ENCODE measurements at places on chromosomes 3 and 15.

GRCh38 chr3:129442947-129443346, 2.9 kb downstream of the IFT122 start:
- DNase-seq: no peak

DNA sequence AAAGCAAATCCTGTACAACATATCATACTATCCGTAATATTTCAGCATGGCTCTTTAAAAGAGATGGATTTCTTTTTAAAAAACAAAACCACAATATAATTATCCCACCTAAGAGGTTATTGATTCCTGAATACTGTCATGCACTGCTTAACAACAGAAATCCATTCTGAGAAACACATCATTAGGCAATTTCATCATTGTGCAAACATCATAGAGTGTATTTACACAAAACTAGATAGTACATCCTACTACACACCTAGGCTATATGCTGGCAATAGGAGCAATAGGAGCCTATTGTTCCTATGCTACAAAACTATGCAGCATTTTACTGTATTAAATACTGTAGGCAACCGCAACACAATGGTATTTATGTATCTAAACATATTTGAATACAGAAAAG, 242.0 kb downstream of the NEK10 start:
- no peak for DNase-seq

- DNase-seq: no peak
These were observed 29.0 kb upstream of the ZMAT3 start for GRCh38 chr3:179100652-179101051.

GRCh38 chr3:62421207-62421606, 47.9 kb upstream of the FEZF2 start:
- DNase-seq: no peak

DNA sequence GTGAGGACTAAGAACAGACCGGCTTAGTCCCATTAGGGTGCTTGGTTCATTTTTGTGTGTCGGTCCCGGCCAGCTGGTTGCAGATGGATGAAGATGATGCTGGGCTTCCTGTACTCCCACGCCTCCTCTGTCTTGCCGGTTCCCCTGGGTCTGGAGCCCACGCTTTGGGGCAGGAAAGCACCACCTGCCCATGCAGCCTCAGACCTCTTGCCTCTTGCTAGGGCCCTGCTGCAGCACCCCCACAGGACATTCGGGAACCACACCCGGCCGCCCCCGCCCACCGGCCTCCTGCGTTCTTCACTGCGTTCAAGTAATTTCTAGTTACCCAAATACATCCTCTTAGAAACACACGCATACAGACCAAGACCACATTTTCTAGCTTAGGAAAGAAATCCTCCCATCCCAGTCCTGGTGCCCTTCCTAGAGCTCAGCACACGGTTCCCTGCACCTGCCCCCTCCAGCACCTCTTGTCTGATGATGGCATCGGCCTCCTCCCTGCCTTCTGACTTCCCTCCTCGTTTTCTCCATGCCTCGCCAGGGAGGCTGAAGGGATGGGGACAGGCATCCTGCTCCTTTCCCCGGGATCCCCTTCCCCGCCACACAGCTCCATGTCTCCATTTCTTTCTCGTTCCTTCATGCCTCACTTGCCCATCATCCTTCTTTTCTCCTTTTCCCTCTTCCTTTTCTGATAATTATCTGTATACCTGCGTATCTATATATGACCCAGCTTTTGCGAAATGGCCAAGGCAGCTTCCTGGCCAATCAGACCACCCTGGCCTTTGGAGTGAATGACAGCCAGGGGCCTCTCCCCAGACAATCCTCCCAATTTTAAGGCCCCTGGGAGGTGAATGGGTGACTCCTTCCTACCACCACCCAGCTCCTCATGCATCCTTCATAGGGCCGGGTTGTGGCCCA, 30.9 kb downstream of the FAM3D start:
- DNase-seq: no peak

DNA sequence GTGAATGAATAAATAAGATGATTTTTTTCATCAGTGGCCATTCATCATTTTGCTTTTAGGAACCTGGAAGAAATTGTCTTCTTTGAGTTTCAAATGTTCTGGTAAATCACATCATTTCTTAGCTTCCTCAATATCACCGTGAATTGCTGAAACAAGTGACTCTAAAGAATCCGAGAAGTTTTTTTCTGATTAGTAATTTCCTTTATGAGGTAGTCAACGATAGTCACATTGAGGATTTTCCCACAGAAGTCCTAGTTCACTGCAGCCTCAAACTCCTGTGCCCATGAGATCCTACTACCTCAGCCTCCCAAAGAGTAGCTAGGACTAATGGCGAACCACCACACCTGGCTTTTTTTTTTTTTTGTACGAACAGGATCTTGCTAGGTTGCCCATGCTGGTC, 3.6 kb upstream of the TMPRSS7 start:
- DNase-seq: no peak

- DNase-seq: no peak
These were observed 286.4 kb downstream of the ZIC4 start for GRCh38 chr3:147119989-147120388.

DNA sequence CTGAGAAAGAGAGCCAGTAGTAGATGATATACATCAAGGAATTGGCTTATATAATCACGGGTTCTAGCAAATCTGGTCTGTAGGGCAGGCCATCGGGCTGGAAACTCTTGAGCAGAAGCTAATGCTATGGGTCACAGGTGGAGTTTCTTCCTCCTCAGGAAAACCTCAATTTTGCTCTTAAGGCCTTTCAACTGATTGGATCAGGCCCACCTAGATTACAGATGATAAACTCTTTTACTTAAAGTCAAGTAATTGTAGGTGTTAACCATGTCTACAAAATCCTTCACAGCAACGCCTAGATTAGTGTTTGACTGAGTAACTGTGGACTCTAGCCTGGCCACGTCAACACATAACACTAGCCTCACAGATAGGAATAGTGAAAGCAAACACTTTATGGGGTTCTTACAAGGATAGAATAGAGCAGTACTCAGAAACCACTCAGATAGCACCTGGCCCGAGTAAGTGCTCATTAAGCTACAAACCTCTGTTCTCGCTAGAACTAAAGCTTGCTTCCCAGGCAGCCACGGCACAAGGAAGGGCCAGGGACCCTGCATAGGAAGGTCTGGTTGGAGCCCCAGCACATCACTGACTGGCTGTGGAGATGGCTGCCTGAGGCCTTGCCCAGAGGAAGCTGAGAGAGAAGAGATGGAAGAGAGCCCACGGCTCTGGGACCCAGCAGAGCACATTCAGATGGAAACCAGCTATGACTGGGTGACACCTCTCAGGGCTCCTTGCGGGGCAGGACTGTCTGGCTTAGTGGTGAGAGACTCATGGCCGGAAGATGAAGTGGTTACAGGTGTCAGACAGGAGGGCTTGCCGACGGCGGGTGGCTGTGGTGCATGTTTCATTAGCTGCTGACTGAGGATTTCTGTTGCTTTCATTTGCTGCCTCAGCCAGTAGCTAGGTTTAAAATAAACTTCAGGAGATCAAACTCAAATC, 202.5 kb upstream of the TLE3 start:
- peak; percentile 40 for DNase-seq

- no peak for DNase-seq
These were observed 66.1 kb downstream of the WHAMM start for GRCh38 chr15:82875411-82876003.

DNA sequence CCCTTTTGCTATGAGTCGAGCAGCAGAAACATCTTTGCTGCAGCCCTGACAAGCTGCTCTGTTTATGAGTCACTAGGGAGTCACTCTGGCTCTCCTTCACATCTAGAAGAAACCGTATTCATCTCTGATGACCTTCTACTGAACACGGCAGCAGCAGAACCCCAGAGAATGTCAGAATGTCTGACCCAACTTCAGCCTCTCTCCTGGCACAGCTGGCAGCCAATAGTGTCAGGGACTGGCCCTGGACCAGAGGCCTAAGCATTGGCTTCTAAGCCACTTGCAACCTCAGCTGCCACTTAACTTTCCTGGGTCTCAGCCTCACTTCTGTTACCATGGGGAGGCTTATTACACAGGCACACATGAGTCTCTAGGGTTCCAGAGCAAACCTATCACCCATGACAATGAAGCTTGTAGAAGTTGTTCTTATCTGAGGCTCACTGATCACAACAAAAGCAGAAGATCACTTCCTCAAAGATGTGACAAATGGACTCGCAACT, 184.1 kb upstream of the TLE3 start:
- DNase-seq: no peak

All from activated T-cell treated with anti-CD3 and anti-CD28 coated beads for 4 hours (primary cell).